Mesothelial cell of epicardium (in vitro differentiated cells): ENCODE measurements at places on chromosomes 6 and 20.

DNA sequence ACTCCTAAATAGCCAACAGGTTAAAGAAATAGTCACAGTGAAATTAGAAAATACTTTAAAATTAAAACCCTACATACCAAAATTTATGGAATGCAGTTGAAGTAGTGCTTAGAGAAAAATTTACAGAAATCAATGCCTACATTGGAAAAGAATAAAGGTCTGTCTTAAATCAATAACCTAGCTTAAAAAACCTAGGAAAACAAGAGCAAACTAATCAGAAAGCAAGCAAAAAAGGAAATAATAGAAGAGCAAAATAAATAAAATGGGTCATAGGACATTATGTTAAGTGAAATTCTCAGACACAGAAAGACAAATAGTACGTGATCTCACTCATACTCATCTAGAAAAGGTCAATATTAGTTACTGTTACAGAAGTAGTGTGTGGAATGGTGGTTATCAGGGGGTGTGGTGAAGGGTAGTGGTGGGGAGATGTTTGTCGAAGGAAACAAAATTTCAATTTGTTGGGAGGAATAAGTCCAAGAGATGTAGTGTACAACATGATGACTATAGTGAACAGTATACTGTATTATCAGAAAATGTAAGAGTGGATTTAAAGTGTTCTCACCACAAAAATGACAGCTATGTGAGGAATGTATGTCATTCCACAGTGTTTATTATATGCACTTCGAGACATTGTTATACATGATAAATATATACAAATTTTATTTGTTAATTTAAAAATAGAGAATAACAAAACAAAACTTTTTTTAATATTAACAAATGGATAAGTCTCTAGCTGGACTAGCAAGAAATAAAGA is 423.6 kb downstream of the CDH26 start:
- no peak for DNase-seq

DNA sequence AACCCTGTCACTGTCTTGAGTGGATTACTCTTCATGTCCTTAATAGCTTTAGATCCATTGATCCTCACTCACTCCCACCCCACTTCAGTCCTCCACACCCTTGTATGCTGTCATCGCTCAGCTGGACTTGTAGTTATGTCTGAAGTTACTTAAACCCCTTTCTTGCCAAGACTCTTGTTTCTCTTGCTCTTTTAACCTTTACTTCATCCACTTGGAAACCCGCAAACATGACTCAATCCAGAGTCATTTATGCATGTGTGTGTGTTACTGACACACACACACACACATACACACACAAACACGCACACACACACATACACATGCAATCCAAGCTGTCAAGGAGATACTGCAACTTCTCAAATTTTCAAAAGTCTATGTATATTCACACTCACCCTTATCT is 341.8 kb downstream of the SYNE1 start:
- no peak for DNase-seq

DNA sequence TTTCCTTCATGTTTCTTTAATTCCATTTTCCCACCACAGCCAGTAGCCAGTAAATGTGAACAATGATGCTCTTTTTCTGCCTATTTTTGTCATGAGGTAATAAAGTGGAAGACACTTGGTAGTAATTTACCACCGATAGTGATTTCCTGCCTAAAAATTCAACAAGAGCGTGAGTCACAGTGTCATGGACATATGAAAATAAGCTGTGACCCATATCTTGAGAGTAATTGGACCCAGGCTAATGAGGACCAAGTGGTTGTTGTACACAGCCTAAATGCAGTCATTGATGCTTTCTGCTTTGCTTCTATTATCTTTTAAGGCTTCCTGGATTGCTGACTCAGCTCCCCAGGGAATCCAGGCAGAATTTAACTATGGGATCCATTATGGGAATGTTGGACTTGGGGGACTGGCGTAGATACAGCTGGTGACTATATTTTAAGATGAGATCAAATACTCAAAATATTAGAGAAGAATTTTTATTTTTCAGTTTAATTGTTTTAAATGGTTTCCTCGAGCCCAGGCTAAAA is 265.9 kb upstream of the FERMT1 start:
- no peak for DNase-seq

- no peak for DNase-seq
Observed at GRCh38 chr20:1286267-1287024, 20.4 kb downstream of the SNPH start.

DNA sequence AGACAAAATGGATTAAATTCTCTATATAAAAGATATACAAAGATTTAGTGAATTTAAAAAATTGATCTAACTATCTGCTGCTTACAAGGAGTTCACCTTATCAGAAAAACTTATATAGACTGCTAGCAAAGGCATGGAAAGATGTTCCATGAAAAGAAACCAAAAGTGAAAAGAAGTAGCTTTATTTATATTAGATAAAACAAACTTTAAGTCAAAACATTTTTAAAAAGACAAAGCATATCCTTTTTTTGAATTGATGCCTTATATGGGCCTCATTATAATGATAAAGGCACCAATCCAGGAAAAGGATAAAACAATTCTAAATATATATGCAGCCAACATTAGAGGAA is 334.2 kb downstream of the MEI4 start:
- DNase-seq: no peak

DNA sequence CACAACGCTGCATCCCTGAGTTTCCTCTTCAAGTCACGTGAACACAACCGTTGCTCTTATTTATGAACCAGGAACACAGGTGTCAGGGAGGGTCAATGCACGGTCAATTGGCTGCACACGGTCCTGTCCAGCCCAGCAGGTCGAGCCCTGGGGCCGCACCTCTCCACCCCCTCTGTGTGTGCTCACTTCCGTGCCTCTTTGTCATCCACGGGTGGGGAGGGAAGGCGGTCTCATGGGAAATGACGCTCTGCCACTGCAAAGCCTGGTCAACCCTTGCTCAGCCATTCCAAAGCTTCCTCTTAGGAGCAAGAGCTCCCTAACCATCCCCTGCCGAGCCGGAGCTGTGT is 38.7 kb downstream of the DACT2 start:
- no peak for DNase-seq

GRCh38 chr20:655726-656624 is 3.0 kb upstream of the SRXN1 start:
- DNase-seq: no peak

DNA sequence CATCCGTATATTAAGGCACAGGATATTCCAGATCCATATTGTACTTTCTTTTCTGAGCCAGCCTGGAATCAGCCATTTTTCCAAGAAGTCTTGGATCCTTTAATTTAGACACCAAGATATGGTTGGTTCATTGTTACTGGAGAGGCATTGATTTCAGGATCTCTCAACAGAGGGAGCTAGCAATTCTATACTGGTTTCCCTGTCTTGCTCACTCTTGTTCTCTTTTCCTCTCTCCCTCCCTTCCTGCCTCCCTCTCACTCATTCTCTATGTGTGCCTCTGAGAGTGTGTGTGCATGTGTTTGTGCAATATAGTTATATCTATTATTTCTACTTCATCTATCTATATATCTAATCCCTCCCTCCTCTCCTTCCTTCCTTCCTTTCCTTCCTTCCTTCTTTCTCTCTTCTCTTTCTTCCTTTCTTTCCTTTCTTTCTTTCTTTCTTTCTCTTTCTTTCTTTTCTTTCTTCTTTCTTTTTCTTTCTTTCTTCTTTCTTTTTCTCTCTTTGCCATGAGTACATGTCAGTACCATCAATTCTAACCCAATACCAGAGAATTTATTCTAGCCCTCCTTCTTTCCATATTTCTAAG is 299.1 kb downstream of the EPHA7 start:
- no peak for DNase-seq

DNA sequence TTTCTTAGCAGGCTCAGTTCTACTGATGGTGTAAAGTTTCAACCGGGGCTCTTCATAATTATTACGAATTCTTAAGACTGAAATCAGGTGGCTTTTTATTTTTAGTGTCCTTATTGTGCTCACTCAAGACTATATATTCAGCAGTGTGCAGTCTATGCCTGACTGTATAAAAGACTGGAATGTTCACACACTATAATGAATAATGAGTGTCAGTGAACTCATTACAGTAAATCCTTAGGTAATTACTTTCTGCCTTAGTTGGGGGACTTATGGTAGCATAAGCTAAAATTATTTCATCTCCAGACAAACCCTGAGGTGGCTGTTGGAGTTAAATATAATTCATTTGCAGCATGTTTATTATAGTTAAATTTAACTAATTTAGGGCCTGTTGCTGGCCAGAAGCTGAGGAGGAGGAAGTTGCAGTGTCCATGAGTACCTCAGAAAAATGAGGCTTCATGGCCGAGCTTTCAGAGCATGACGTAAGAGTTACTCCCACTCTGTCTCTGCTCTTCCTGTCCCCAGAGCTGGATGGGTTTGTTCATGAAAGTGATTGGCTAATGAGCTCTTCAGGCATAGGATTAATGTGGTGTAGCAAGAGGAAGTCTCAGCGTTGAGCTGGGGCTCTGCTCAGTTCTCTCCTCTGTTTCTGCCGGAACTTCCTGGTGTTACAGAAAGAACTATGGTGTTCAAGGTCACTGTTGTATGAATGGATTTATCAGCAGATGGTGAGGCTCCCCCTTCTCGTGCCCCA is 335.7 kb downstream of the NRN1 start:
- DNase-seq: no peak

- DNase-seq: no peak
Observed at GRCh38 chr6:37519461-37519860, 19.8 kb upstream of the CCDC167 start.

- no peak for DNase-seq
Observed at GRCh38 chr6:14196026-14196425, 78.5 kb downstream of the CD83 start.

DNA sequence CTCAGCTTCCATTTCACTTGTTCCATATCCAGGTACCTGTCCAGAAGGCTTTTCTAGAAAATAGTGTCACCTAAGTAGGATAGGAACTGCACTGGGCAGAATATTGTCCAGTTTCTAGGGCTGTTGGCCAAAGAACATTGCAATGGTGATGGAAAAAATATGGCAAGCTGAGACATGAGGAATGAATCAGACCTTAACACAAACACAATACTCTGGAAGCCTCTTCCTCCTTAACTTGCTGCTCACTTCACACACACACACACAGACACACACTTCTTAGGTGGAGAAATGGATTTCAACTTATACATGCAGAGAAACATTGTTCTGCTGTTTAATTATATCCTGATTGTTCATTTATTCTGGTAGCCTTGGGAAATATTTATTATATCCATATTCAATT is 203.0 kb upstream of the RGS17 start:
- no peak for DNase-seq

GRCh38 chr6:166803471-166803870 is 152.9 kb downstream of the RNASET2 start:
- DNase-seq: no peak

DNA sequence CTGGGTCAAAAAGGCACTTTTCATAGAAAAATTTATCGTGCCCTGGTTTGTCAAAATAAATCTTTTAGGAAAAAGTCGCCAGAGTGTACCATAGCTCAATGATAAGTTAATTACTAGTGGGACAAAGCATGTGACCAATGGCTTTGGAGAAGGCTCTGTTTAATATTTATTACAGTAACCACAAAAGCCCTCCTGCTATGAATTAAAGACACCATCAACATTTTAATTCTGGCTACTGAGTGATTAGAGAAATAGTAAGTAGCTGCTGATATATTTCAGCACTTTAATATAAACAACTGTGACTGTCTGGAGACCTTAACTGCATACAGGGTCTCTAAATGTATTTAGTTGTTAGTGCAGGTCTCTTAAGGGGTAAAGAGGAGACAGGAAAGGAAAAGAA is 38.3 kb downstream of the KIF13A start:
- DNase-seq: no peak
